ENCODE measurements at places on chromosomes 13 and 19.

DNA sequence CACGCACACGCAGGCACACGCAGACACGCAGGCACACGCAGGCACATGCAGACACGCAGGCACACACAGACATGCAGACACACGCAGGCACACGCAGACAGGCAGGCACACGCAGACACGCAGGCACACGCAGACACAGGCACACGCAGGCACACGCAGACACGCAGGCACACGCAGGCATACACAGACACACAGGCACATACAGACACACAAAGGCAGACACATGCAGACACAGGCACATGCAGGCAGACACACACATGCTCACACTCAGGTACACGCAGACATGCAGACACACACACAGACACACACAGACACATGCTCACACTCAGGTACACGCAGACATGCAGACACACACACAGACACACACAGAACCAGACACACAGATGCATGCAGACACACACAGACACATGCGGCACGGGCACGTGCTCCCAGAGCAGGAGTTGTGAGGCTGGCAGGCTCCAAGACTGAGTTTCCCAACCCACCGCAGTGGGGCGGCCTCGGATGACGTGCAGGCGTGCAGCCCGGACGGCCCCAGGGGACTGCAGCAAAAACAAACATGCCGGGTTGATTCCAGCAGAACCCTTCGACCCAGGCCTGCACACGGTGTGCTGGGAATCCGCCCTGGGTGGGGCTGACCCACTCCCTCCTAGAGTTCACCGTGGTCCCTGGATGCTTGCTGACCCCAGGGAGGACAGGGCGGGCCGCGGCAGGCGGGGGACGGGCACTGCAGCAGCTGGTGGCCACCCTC lies 100.0 kb downstream of the GADD45B start:
- no peak for DNase-seq

- no peak for DNase-seq
These were observed 247.7 kb downstream of the OLFM4 start for GRCh38 chr13:53276265-53276664.

DNA sequence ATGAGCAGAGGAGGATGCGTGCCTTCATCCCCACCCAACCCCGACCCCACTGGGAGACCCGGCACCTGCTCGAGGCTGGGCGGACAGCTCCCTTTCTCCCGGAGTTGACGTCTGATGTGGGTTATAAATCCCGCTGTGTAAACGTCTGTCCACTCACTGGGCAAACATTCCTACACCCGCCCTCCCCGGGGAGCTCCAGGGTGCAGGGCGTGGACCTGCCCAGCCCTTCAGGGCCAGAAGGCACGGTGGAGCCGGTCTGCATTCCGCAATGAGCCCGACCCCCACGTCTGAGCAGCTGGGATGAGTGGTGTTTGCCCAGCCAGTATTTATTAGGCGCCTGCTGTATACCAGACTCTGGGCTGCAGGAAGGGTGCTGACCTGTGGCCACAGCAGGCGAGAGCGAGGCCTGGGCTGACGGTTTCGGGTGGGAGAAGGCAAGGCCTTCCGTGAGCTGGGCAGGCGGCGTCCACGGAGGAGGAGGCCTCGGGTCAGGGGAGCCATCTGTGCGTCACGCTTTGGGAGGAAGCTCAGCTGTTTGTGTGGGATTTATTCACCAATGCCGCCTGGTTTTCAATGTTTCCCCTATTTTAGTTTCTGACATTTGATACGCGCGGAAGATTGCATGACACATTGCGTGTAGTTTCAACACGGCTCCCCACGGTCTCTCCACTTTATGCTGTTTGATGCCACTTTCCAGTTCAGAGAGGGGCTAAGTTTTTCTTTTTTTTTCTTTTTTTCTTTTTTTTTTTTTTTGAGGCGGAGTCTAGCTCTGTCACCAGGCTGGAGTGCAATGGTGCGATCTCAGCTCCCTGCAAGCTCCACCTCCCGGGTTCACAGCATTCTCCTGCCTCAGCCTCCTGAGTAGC lies 2.0 kb downstream of the MISP start:
- no peak for DNase-seq

DNA sequence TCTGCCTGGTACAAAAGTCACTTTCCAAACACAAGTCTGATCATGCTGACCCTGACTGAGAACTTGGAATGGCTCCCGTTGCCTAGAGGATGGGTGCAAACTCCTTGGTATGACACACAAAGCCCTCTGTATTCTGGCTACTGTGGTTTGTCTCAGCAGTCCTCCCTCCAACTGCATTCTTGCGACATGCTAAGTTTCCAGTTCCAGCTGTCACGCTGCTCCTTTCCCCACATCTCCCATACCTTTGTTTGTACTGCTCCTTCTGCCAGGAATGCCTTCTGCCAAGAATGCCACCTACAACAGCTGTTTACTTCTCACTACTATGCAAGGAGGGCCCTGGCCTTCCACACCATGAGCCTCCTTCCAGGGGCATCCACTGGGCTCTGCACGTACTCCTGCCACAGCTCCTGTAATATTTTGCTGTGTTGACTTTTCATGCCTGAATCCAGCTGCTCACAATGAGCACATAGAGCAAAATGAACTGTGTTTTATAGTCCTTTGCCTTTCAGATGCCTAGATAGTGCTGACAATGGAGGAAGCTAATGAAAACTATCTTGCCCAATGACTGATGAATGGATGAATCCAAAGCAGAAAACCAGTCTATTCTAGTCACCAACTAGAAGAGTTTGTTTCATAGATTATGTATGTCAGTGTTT lies 543.7 kb downstream of the EFNB2 start:
- no peak for DNase-seq

- no peak for DNase-seq
These were observed 3.0 kb downstream of the ANGPTL4 start for GRCh38 chr19:8366961-8367326.

DNA sequence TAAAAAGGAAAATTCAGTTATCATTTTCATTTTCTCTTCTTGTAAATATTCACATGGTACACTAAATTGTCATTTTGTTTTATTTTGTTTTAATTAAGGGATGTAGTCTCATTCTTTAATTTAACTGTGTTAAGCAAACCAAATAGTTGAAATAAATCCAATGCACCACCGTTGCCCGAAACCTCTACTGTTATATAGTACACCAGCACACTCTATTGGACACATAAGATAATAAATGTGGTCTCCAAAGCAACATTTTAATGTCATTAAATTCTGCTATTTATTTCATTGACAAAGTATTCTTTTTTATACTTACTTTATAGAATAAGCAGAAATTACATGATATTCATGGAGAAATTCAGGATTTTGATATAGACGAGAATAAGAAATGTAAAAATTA lies 156.4 kb upstream of the FREM2 start:
- no peak for DNase-seq

DNA sequence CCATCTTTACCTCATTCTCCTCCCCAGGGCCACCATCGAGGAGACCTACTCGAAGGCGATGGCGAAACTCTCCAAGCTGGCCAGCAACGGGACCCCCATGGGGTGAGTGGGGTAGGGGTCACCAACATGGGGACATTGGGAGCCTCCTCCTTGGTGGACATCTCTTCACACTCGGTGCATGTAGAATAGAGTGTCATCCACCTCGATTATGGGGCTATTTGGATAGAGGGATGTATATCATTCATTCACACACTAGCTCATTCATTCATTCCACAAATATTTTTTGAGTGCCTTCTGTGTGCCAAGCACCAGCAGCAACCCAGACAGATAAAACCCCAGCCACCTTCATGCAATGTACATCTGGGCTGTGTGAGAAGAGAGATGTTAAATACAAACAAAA lies 13.1 kb downstream of the FCHO1 start:
- DNase-seq, result no peak

DNA sequence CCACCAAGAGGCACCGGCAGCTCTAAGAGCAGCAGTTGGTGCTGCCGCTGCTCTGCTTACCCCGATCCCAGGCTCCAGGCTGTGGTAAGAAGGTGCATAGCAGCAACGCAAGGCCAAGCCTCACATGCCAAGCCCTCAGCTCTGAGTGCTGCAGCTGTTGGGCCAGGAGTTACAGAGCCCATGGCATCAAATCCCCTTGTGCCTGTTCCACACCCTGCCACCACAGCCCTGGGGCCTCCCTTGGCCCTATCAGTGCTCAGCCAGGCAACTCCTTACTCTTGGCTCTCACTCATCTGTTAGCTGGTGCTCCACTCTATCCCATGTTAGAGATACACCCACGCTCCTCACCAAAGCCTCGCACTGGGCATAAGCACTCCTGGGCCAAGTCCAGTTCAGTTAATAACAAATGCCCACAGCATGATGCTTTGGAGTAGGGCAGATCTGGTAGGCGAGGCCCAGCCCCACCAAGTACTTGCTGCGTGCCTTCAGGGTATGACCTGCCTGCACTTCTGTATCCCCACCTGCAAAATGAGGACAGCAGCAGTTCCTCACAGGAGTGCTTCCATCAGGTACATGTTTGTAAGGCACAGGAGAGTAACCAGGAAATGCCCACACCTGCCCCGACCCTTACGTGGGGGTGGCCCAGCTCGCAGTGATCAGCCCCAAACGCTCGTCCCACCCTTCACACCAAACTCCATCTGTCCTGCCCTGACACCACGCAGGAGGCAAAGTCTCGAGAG lies 16.2 kb downstream of the AKAP8L start:
- DNase-seq, result no peak

DNA sequence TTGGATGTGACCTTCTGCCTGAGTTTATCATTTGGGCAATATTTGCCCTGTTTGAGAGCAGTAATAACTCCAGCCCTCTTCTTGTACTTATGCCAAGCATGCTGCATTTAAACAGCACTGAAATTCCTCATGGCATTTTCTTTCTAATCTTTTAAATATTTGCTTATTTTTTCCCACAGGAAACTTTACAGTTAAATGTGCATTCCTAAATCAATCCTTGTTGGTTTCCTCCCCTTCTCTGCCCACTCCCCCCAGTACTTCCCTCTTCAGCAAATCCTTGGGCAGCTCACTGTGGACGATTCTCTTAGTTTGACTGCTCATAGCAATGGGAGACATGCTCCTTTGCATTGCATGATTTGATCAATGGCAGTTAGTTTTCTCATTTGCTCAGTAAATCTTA lies 68.7 kb downstream of the RAP2A start:
- DNase-seq, result no peak

GRCh38 chr19:51422053-51422448 lies 4.6 kb upstream of the SIGLEC10 start:
- DNase-seq, result peak; percentile 82

GRCh38 chr19:40464059-40465024 lies 1.2 kb downstream of the BLVRB start:
- DNase-seq, result peak; percentile 77

DNA sequence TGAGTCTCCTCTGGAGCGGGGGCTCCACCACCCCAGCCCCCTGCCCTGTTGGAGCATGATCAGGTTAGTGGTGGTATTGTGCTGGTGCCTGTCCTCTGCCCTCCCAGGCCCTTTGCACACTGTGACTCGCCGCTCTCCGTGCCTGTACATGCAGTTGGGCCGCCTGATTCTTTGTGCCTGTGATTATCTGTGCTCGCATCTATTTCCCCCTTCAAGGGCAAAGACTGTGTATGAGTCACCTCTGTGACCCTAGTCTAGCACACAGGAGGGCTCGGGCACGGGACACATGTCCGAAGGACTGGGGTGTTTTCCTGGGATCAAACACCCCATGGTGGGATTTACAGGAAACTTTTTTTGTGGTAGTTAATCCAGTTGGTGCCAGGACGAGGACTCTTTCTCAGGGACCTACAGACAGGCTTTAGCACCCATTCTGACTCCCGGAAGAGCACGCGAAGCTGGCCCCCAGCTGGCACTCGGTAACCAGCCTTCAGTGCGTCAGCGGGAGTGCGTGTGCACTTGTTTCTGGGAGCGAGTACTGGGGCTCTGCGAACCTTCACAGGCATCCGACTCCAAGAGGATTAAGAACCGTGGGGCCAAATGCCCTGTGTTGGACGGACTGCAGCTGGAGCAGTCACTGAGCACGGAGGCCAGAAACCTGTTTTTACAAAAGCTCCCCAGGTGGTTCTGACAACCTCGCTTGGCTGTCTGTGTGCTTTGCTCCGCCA lies 6.7 kb downstream of the PPP1R37 start:
- no peak for DNase-seq

Data from CD4-positive, alpha-beta T cell treated with Interleukin-1 beta for 1 hour (primary cell).